GM03348 (cell line): ENCODE measurements at places on chromosomes 2 and 18.

DNA sequence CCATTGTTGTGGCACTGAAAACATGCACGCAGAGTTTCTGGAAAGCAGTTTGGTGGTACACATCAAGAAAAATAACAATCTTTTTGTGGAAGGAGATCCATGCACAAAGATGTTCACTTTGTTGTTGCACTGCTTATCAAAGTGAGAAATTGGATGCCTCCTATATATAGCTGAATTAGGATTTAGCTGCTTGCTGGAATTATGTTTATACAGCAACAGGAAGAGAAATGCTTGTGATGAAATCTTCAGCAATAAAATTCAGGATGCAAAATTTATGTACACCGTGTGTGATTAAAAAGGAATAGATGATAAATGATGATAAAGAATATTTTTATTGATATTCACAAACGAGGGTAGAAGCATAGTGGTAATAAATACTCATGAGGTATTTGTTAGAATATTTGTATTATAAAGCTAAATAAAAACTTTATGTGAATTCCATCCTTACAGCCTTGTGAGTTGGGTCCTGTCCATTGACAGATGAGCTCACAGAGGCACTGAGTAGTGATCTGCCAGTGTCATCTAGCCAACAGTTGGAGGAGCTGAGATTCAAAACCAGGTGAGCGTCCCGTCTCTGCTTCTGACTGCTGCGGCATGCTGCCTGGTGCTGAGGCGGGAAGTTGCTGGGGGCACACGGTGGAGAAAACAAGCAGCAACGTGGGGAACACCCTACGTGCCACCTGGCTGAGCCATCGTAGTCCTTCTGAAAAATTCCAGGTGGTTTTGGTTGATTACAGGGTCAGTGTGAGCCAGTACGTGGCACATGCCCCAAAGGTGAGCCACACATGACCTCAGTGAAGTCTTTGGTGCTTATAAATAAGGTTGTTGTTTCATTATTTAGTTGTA lies 80.2 kb downstream of the ASAP2 start:
- no peak for DNase-seq

- DNase-seq: no peak
Measured at GRCh38 chr2:101402630-101403029, 15.3 kb upstream of the CREG2 start.

DNA sequence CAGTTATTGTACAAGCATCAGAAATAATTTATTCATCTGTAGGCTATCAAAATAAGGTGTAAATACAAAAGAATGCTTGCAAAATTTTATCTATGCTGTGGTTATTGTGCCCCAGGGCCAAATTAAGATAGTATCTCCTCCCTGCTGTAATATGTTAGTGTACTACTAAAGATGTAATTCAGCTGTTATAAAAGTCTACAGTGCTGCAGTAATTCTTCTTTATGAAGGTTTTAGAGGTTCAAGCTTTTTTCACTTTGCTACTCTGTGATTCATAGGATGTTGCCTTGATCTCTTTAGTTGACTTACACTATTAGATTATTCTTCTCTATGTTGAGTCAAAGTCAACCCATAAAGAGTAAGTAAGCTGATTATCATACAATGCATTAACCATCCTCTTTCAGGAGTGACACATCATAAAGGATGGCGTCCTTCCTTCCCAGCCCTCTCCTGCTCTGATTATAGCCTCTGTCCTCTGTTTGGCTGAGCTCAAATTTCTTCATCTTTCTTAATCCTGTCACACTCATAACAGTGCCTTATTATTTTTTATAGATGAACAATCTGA lies 29.3 kb upstream of the DYNAP start:
- DNase-seq: no peak

- peak; percentile 92 for DNase-seq
Measured at GRCh38 chr2:229586746-229587705, 127.3 kb downstream of the DNER start.

DNA sequence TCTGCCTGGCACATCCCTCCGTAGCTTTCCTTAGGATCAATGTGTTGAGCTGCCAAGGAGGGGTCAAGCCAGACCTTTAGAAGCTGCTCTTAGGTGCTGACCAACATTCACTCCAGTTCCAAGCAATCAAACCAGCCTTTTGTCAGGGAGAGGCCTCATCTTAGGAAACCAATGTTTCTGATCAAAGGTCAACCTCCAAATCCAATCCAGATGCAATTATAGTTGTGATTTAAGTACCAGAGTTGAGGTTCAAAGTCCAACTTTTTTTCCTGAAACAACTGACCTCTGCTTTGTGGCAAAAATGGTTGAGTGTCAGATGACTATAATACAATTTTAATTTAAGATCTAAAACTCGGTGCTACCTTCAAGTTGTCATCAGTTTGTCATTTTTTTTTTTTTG lies 303.4 kb downstream of the ALK start:
- no peak for DNase-seq

DNA sequence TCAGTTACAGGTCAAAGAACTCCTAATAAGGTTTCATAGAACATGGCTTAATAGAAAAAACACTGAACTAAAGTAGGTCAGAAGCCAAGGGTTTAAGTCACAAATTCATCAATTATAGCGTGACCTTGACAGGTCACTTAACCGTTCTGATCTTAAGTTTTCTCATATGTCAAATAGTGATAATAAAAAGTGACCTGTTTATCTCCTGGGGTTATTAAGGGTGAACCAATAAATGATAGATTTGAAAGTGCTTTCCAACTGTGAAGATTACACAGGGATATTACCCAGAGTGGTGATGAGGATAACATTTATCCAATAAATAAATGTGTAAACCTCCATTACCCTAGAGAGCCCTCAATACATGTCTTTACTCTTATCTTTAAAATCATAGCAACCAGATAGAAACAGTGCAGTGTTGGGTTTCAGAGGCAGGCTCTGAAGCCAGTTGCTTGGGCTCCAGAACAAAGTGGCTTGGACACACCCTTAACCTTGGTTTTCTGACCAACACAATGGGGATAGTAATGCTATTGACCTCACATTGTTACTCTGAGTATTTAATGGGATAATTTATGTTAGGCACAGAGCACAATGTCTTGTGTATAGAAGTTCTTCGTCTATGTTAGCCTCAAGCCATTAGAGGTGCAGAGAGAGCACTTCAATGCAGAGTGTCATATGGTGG lies 48.6 kb downstream of the KLHL14 start:
- DNase-seq: no peak

DNA sequence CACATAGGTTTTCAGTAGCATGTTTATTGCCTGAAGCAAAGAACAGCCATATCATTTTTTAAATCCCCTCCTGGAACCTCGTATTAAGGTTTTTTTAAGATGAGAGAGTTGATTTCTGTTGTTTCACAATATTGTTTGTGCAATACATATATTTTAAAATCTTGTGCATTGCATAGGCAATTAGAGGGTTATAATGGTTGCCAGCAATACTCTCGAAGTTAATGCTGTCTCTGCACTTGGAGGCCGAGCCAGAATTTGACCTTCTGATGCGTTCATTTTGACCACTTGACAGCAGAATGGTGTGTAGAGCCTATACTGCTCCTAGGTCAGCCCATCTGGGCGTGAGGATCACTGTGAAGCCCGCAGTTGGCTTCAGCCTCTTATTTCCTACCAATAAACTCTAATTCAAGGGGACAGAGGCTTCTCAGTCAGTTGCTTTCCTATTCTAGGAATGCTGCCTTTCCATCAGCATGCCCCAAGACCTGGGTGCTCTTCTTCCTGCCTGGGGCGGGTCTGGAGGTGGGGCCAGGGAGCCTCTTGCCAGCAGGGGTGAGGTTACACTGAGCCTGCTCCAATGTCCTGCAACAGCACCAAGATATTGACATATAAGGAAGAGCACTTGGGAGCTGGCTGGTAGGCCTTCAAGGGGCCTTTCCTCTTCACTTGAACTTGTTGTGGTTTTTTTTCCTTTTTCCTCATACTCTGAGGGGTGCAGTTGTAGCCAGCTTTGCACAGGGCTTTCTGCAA lies 91.4 kb upstream of the BCL2L11 start:
- no peak for DNase-seq

DNA sequence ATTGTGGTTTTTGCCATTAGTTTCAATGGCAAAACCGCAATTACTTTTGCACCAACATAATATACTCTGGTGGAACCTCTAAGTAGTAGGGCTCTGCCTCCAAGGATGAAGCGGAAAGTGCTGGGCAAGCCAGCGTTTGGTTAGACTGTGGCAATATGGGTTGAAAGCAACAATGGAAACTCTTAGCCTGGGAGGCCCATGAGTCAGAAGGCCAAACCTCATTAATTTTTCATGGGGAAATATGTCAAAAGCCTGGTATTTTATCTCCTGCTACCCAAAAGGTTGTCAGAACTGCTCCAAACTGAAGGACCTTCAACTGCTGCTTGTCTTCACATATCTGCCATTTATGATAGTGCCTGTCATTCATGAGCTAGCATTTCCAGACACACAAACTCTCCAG lies 179.1 kb upstream of the CYP26B1 start:
- DNase-seq: no peak

- DNase-seq: no peak
Measured at GRCh38 chr2:39432701-39433100, 4.4 kb downstream of the MAP4K3 start.

- DNase-seq: no peak
Measured at GRCh38 chr2:16152928-16153753, 212.8 kb downstream of the MYCN start.

DNA sequence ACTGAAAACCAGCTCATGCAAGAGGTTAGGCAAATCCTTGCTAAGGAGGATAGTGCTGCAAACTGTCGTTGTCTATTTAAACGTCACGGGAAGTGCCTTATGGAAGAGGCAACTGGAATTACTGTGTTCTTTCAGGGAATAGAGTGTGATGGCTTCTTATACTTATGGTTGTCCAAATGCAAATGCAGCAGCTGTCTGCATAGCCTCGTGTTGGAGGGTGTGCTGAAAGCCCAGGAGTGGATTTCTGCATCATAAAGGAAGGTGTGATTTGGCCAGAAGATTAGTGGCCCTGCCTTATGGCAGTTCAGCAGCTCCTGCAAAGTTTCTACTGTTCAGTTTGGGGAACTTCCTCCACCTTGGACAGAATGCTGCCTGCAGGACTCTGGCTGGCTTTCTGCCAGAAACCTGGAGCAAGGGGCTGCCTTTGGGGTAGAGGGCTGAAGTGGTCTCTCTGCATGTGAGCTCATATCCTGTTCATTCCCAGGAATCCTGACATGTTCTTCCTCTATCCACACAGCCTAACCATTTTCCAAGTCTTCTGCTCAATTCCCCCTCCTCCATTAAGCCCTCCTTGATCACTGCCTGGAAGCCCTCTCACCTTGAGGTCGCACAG lies 321.2 kb upstream of the CXCR4 start:
- no peak for DNase-seq
